Dermis blood vessel endothelial cell (primary cell): ENCODE measurements at places on chromosomes 4 and X.

DNA sequence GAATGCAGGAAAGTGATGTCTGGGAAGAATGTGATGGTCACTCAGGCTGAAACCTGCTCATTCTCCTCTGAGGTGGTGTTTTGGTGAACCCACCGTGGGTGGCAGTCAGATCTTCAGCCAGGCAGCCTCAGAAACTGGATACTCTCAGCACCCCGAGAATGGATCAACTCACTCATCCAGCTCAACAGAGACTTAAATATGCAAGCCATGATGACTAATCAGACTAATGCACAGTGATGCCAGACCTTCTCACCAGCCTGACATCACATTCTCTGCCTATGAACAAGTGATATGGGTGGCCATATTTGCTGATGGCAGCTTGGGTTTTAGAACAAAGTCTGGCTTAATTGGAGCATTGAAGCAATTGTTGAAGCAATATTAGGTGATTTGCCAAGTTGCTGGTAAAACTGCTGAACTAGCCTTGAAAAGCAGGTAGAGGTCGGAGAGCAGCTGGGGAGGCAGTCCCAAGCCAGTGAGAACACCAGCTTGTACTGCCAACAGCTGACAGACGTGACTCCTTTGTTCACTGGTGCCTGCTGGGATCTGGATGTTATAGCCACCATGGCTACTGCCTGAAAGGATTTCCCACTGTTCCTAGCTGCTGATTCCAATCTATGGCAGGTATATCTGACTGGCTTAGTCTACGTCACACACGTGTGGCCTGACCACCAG, 608.1 kb downstream of the MID1IP1 start:
- no peak for DNase-seq

- DNase-seq, result no peak
Observed at GRCh38 chr4:13534344-13535063, 9.8 kb downstream of the NKX3-2 start.

- no peak for DNase-seq
Observed at GRCh38 chr4:120699354-120699753, 223.2 kb downstream of the PRDM5 start.

DNA sequence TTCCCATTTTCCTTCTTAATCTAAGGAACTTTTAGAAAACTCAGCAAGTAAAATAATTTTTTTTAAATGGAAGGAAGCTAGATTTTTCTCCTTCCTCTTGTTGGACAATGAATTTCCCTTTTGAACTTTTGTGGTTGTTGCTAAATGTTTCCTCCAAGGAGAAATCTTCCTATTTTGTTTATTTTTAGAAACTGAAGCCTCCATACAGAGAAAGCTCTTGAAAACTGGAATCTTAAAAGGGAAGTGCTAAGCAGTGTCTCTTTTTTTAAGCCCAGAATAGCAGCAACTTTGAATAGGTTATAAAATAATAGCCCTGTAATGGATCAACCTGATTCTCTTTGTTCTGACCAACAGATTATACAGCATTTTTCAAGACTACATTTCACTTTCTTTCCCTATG, 15.1 kb upstream of the DCLK2 start:
- DNase-seq, result no peak

- DNase-seq, result peak; percentile 28
Observed at GRCh38 chrX:12138361-12139313, at the start of gene FRMPD4. Gene FRMPD4, plus strand, starts transcription at chrX:12138473. Its CDS starts 499 bp downstream, at chrX:12138972.

DNA sequence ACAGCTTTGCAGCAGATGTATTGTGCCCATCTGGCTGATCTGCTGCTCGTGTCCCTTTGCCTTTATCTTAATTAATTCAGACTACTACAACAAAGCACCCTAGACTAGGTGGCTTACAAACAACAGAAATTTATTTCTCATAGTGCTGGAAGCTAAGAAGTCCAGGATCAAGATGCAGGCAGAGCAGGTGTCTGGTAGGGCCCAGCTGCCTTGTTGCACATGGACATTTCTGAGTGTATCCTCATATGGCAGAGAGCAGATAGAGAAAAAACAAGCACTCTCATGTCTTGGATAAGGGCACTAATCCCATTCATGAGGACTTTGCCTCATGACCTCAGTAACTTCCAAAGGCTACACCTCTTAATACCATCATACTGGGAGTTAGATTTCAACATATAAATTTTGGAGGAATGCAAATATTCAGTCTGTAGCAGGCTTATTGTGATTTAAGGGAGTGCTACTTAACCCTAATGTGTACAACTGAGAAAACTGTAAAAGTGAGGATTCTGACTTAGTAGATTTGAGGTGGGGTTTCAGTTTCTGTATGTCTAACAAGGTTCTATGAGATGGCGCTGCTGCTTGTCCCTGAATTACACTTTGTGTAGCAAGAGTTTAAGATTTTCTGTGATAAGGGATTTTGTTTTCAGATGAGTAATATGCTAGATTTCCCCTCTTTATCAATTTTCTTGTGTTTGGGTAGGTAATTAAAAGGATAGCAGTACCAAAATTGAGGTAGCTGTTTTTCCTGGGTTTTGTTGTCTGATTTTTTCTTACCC, 473.2 kb upstream of the TECRL start:
- DNase-seq, result no peak

DNA sequence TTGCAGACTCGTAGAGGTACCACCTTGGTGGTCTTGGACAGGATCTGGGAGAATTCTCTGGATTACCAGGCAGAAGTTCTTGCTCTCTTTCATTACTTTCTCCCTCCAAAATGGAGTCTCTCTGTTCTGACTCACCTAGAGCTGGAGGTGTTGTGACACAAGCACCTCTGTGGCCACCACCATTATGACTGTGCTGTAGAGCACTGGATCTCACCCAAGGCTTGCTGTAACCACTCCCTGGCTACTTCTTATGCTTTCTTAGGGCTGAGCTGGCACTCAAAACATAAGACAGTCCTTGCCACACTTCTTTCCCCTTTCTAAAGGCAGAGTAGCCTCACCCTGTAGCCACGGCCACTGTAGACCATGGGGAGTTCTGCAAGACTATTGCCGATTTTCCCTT, 296.6 kb upstream of the DIPK2B start:
- no peak for DNase-seq

DNA sequence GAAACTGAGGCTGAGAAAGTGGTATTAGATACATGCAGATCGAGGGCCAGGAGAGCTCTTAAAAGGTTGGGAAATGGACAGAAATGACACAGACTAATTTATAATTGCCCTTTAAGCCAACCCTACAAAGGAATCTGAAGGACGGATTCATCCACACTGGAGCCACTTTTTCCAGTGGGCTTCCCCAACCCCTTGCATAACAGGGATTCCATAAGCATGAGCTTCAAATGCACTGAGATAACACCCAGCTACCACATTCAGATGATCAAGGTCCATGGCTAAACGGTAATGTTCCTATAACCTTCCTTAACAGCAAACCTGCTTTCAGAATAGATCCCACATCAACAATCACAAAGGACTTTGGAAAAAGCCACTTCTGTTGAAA, 34.2 kb downstream of the PLAC1 start:
- no peak for DNase-seq

- no peak for DNase-seq
Observed at GRCh38 chr4:108109111-108109510, 59.6 kb downstream of the LEF1 start.

- DNase-seq, result no peak
Observed at GRCh38 chr4:70994387-70995099, 1.1 kb downstream of the DCK start.

GRCh38 chr4:10579648-10580047, 104.9 kb downstream of the CLNK start:
- no peak for DNase-seq

- DNase-seq, result no peak
Observed at GRCh38 chrX:275476-275966, 5.7 kb upstream of the PLCXD1 start.

DNA sequence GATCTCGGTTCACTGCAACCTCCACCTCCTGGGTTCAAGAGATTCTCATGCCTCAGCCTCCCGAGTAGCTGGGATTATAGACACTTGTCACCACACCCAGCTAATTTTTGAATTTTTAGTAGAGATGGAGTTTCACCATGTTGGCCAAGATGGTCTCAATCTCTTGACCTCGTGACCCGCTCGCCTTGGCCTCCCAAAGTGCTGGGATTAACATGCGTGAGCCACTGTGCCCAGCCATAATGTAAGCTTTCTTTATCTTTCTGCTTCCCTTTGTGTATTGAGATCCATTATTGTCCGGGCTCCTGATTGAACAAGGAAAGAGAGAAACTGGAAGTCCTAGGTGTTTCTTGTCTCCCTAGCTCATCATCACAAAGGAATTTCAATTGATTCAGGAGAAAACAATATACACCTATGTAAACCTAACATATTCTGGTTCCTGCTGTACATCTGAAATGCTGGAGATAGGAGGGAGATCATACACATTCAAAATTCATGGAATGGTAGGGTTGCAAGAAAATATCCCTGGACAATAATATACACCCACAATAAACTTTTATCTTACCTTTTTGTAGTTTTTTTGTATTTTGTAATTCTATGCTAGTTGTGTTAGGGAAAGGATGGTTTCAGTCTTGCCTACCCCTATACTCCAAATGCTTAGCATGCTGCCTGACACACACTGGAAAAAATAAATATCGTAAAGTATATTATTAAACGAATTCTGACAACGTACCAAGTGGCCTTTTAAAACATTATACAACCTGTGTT, 194.4 kb upstream of the HS3ST1 start:
- DNase-seq, result no peak

GRCh38 chr4:46839128-46839527, 69.9 kb downstream of the COX7B2 start:
- DNase-seq, result no peak
